Pancreas (tissue), 10 donors: ENCODE measurements at places on chromosomes 4 and X. TPM values are rescaled to one million over a fixed set of nuclear protein-coding genes. Genes with fewer than 3 reads are reported as not detected.

- no peaks in the 10 kb centered on the region for H3K36me3 ChIP-seq
- no peaks in the 10 kb centered on the region for H3K27me3 ChIP-seq
- no peak for DNase-seq
- H3K4me1 ChIP-seq: no peaks in the 10 kb centered on the region
- no peak overlapping the region for H3K27ac ChIP-seq
Measured at GRCh38 chr4:150533673-150534072, 48.3 kb upstream of the MAB21L2 start.

DNA sequence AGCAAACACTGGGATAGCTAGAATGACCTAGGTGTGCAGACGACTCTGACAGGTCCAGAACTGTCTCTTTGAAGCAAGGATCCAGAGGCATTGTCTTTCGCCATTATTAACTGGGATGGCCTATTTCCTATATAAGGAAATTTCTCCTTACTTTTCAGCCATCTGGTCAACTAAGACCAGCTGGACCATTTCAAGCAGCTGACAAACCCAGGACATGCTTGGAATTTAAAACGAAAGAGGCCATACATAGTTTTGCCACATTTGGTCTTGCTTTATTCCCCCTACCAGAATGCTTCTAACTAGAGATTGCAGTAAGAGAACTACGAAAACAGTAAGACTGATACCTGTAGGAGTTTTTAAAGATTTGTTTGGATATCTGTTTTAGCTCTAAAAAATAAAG, 87.0 kb downstream of the GLRA2 start:
- DNase-seq: no peak
- no peaks in the 10 kb centered on the region for H3K4me1 ChIP-seq
- no peak overlapping the region for H3K4me3 ChIP-seq
- H3K27me3 ChIP-seq: no peaks in the 10 kb centered on the region

DNA sequence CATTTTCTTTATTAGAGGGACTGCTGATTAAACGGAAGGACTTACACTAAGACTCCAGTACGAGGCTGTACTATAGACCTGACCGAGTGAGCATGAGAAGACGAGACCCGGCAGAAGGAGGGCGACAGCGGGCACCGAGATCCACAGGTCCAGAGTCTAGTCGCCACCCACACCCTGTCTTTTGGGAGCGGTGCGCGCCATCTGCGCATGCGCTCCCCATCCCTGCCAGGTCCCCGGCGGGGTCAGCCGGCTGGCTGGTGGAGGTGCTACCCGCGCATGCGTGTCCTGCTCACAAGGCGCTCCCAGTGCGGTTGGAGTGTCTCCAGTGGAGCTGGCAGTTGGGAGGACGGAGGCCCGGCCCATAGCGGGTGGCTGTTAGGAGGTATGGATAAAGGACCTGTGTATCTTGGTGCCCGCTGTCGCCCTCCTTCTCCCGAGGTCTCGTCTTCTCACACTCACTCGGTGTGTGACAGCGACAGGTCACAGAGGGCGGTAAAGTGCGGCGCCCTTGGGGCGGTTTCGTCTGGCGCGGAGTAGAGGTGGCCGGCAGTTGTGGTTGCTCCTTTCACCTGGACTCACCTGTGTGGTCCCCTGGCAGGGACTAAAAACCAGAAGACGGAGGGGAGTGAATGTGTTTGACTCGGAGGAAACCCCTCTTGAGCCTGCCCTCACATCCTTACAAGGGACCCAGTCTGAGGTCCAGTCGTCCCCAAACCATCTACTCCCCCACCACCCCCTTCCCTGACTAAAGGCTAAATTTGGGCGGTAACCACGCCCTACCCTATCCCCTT, 7.6 kb upstream of the HSD17B10 start:
- no peaks in the 10 kb centered on the region for H3K4me1 ChIP-seq
- H3K36me3 ChIP-seq: no peaks in the 10 kb centered on the region
- peak overlapping the region; percentile 29 for H3K4me3 ChIP-seq
- no peaks in the 10 kb centered on the region for H3K27me3 ChIP-seq

The SAT1 gene
- 80.1 TPM for total RNA-seq

DNA sequence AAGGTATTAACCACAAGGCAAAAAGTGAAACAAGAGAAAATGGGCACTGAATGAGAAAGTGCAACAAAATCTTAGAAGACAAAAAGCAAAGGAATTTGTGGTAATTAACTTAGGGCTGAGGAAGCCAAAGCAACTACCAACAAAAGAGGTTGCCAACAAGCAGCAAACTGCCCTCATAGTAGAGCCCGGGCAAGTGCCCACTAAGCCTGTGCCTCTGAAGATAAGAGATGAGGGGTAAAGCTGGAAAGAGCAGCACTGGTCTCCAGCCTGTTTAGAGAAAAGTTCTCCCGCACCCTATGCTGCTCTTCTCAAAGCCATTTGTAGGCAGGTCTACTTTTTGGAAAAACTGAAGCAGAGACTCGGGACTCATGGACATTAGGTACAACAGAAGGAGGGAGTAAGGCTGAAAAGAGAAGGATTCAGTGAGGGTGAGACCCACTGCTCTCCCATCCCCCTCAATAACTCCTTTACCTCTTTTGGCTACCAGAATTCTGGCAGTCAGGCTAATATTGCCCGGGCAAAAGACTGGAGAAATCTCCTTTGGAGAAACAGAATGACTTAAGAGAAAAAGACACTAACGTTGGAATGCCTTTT, 29.6 kb upstream of the KCNE5 start:
- H3K27me3 ChIP-seq: no peaks in the 10 kb centered on the region
- H3K4me1 ChIP-seq: no peaks in the 10 kb centered on the region
- no peak overlapping the region for H3K27ac ChIP-seq
- no peak for DNase-seq

- H3K27me3 ChIP-seq: no peaks in the 10 kb centered on the region
- no peak for DNase-seq
- no peaks in the 10 kb centered on the region for H3K4me1 ChIP-seq
Measured at GRCh38 chrX:117120700-117121099, 657.9 kb upstream of the CT83 start.

The FAM50A gene
- 21.9 TPM for total RNA-seq

GRCh38 chrX:30659421-30659820, 6.2 kb downstream of the GK start:
- no peak overlapping the region for H3K4me3 ChIP-seq
- H3K36me3 ChIP-seq: no peaks in the 10 kb centered on the region
- no peaks in the 10 kb centered on the region for H3K27me3 ChIP-seq
- DNase-seq: no peak
- H3K27ac ChIP-seq: no peak overlapping the region

GRCh38 chr4:22739968-22740367, 47.2 kb downstream of the GBA3 start:
- H3K27ac ChIP-seq: no peak overlapping the region
- no peaks in the 10 kb centered on the region for H3K27me3 ChIP-seq
- DNase-seq: no peak
- H3K4me1 ChIP-seq: no peaks in the 10 kb centered on the region
- no peak overlapping the region for H3K4me3 ChIP-seq
- H3K36me3 ChIP-seq: no peaks in the 10 kb centered on the region

GRCh38 chr4:13704761-13705160, 77.2 kb upstream of the BOD1L1 start:
- no peak for DNase-seq
- H3K27ac ChIP-seq: no peak overlapping the region
- H3K27me3 ChIP-seq: no peaks in the 10 kb centered on the region
- no peak overlapping the region for H3K4me3 ChIP-seq
- H3K36me3 ChIP-seq: no peaks in the 10 kb centered on the region

The VCX gene
- not detected for total RNA-seq

GRCh38 chr4:106677213-106677612, 308.6 kb upstream of the GIMD1 start:
- no peaks in the 10 kb centered on the region for H3K27me3 ChIP-seq
- H3K27ac ChIP-seq: no peak overlapping the region
- no peaks in the 10 kb centered on the region for H3K36me3 ChIP-seq
- DNase-seq: no peak
- H3K4me3 ChIP-seq: no peak overlapping the region

DNA sequence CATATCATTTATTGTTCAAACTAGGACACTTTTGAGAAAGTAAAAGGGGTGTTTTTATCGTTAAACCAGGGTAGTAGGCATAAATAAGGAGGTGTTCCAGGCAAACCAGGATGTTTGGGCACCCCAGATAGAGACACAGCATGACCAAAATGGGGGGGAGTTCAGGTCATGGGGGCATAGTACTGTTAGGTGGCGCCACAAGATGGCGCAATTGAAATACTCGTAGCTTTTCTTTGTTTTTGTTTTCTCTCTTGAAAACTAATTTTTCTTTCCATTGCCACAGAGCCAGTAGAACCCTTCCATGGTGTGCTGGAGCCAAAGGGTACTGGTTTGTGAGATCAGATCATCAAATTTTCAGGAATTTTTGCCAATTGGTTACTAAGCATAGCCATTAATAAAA, 283.4 kb downstream of the BCOR start:
- no peak for DNase-seq
- H3K4me1 ChIP-seq: no peaks in the 10 kb centered on the region
- H3K36me3 ChIP-seq: no peaks in the 10 kb centered on the region
- H3K4me3 ChIP-seq: no peak overlapping the region
- no peaks in the 10 kb centered on the region for H3K27me3 ChIP-seq

DNA sequence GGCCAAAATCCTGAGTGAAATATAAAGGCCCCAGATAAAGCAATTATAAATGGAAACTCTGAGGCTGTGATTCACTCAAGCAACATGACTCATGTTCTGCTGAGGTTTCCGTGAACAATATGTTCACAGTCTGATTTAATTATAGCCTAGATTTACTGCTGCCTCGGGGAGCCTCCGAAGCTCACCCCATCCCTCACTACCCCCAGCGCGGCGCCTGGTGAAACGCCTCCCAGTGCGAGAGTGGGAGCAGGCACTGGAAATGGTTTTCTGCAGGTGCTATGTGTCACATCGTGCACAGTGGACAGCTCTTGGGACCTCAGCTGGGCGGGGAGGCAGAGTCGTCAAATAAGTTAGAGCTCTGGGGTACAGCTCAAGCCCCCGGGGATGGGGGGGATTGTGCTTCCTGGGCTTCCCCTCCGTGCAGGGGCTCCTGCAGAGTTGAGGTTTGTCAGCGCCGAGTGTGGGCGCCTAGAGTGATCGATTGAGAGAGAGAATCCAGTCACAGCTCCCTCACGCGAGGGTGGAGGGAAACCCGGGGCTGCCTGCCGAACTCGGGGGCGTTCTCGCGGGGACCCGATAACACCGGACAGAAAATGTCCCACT, 110.6 kb downstream of the PHKA2 start:
- H3K36me3 ChIP-seq: no peaks in the 10 kb centered on the region
- H3K27ac ChIP-seq: no peak overlapping the region
- no peak for DNase-seq
- H3K4me3 ChIP-seq: no peak overlapping the region
- peaks cover 4% of the 10 kb centered on the region for H3K27me3 ChIP-seq

DNA sequence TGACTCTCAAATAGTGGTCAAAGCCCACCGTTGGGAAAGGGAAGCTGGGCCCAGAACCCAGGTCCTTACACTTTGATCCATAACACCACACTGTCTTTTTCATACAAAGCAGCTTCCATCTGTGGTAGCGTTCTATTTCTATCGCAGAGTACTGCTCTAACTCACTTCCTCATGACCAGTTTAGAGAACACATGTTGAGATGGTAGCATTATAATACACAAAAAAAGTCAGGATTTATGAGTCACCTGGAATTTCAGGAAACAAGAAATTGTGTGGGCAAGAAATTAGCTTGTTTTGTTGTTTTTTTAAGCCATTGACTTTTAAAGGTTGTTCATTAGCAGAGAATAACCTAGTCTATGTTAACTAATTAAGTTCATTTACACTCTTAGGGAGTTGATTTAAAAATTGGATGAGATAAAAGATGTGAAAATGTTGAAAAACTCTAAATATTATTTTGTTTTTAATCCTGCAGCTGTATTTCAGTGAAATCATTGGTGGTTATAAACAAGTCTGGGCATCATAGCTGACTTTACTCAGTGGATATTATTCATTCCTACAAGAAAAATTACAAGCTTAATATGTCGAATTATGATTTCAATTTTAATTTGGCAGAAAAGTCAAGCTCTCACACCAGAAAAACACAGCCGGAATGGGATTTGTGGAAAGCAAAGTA, 1011.1 kb upstream of the HS3ST1 start:
- H3K27ac ChIP-seq: no peak overlapping the region
- no peak overlapping the region for H3K4me3 ChIP-seq
- no peak for DNase-seq
- H3K4me1 ChIP-seq: no peaks in the 10 kb centered on the region

The SPANXN4 gene
- total RNA-seq: not detected

GRCh38 chrX:14489437-14489836, 39.9 kb upstream of the GLRA2 start:
- H3K27me3 ChIP-seq: no peaks in the 10 kb centered on the region
- no peaks in the 10 kb centered on the region for H3K4me1 ChIP-seq
- no peak overlapping the region for H3K4me3 ChIP-seq
- DNase-seq: no peak

GRCh38 chr4:81922313-81922712, 450.6 kb upstream of the RASGEF1B start:
- H3K4me3 ChIP-seq: no peak overlapping the region
- no peak for DNase-seq
- H3K27me3 ChIP-seq: no peaks in the 10 kb centered on the region
- no peak overlapping the region for H3K27ac ChIP-seq
- H3K36me3 ChIP-seq: no peaks in the 10 kb centered on the region

The MAGEA2 gene
- not detected for total RNA-seq

GRCh38 chr4:20015636-20016224, 236.0 kb upstream of the SLIT2 start:
- no peak overlapping the region for H3K4me3 ChIP-seq
- no peaks in the 10 kb centered on the region for H3K27me3 ChIP-seq

The STK32B gene
- 0.55 TPM for total RNA-seq

- H3K4me3 ChIP-seq: no peak overlapping the region
- no peaks in the 10 kb centered on the region for H3K27me3 ChIP-seq
- no peak for DNase-seq
- H3K27ac ChIP-seq: no peak overlapping the region
Measured at GRCh38 chr4:127239902-127240763, 392.6 kb upstream of the INTU start.

DNA sequence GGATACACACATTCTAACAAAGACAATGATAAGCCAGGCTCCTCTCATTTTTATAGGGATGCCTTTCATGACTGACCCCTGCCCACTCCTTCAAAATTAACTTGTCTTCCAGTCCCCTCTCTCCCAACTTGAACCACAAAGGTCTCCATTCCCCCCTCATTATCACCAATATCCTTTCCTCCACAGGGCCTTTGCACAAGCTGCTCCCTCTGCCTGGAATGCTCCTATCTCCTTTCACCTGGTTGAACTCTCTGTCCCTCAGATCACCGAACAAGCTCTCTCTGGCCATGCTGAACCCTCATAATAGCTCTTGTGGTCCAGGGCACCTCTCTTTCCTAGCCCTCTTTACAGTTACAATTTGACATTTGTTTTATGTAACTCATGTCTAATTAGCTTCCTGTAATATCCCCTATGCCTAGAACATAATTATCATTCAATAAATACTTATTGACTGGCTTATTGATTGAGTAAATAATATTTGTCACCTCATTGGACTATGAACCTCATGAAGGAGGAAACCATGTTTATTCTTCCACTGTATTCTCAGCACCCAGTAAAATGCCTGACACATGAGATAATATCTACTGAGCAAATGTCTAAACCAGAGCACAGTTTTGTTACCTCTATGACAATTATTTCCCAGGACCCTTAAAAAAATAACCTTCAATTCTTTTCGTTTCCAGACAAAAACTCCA, 266.3 kb upstream of the RASGEF1B start:
- H3K4me3 ChIP-seq: no peak overlapping the region
- H3K4me1 ChIP-seq: no peaks in the 10 kb centered on the region
- H3K27me3 ChIP-seq: no peaks in the 10 kb centered on the region
- H3K27ac ChIP-seq: no peak overlapping the region
